ENCODE measurements at places on chromosomes 7 and 10.

DNA sequence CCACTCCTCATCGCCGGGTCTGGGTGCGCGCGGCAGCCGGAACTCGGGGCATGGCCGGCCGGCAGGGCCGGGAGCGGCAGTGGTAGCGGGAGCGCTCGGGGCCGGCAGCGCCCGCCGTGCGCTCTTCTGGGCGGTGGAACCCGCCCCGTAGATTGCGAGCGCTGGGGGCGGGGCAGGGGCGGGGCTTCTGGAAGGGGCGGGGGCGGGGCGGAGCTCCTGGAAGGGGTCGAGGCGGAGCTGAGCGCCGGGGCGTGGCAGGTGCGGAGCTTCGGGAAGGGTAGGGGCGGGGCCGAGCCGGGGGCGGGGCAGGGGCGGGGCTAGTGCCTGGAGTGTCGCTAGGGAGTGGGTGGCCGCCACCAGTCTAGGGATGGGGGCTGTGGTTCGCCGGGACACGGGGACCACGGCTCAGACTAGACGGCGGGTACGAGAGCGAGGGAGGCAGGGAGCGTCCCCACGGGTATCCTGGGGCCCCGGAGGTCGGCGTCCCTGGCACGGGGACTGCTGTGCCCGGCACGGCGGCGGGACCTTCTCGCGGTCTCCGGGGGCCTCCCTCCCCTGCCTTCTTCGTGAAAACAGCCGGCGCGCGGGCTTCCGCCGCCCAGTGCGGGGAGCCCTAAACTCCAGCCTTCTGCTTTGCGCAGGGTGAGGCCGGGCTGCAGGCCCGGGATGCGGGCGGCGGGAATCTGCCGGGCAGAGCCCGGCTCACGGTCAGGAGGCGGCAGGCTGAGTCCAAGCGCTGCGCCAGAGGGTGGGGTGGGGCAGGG, at the start of gene STK32C:
TSS of gene STK32C (minus strand) at position 128 of the 764 bp plus-strand sequence. CDS start at position 11, 117 bp downstream.
- DNase-seq = peak; percentile 89

- DNase-seq = no peak
Observed at GRCh38 chr10:80526218-80526617, 11.5 kb upstream of the SH2D4B start.

- no peak for DNase-seq
Observed at GRCh38 chr10:105037022-105037421, 395.9 kb downstream of the SORCS3 start.

GRCh38 chr7:113550966-113551365, 367.8 kb downstream of the PPP1R3A start:
- DNase-seq = no peak

GRCh38 chr10:19194866-19195265, 146.3 kb downstream of the MALRD1 start:
- no peak for DNase-seq

- no peak for DNase-seq
Observed at GRCh38 chr10:5800782-5801181, 12.5 kb downstream of the GDI2 start.

- no peak for DNase-seq
Observed at GRCh38 chr7:25624833-25625232, 396.5 kb upstream of the NPVF start.

All from activated CD4-positive, alpha-beta T cell treated with anti-CD3 and anti-CD28 coated beads, Interleukin-2, amount 50 U/mL, for 48 hours (primary cell).